ENCODE measurements at places on chromosomes 1 and 21.

- no peak for DNase-seq
Observed at GRCh38 chr1:204382714-204383083, 23.0 kb upstream of the PLEKHA6 start.

DNA sequence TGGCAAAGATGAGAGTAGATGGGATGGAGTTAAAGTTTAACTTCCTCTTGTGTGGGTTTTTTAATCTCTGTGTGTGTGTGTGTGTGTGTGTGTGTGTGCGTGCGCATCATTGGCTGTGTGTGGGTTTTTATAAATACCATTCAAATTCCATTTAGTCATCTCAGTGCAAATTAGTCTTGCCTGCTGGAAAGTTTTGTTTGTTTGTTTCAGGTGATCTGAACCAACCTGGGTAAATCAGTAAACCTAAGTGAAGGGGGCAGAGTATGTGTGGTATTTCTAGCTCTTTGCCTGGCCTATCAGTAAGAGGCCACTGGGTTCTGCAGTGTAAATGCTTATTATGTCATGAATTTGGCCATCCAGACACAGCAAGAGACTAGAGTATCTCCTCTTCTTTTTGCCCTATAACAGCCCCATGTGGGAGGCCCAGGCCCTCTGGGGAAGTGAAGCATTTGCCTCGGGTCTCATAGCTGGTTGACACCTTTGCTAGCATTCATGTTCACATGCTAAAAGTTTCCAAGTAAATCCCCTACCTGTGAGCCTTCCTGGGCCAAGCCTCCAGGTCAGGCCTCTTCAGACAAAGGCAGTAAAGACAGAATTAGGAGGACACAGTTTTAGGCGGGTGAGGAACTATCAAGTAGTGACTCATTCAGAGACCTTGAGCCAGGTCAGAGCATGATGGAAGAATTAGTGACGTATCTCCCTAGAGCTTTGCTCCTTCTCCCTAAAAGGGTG is 14.7 kb downstream of the INTS3 start:
- peak; percentile 26 for DNase-seq

DNA sequence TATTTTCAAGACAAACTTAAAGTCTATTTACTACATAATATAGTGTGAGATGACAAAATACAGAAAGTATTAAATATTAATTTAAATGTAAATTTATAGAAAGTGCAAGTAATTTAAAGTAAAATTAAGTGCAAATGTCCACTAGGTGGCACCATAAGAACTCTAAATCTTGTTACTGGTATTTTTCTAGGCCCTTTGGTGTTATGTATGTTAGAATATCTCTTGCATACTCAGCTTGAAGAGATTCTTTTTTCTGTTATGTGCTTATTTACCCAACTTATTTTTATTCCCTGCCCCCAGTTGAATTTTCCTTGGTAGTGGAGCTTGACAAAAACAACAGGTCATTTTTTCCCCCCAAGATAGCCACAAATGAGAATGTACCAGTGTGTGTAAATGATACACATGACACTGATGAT is 71.5 kb downstream of the RPS6KC1 start:
- peak; percentile 60 for DNase-seq

- peak; percentile 71 for DNase-seq
Observed at GRCh38 chr1:206658264-206658980, 23.1 kb downstream of the DYRK3 start.

DNA sequence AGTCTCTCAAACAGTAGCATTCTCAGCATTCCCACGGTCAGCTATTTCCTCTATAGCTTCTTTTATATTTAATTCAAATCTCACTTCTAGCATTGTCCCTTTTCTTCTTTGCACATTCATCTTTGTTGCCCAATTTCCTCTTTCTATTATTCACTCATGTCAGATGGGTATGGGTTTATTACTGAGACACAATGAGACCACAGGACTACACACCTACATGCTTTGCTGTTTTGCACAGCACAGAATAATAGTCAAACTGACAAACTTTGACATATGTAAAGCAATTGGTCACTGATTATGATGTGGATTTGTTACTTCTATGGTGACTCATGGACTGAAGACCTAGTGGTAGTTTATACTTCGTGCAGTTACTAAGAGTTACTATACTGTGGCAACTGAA is 5.8 kb upstream of the CD1C start:
- DNase-seq, result peak; percentile 77

DNA sequence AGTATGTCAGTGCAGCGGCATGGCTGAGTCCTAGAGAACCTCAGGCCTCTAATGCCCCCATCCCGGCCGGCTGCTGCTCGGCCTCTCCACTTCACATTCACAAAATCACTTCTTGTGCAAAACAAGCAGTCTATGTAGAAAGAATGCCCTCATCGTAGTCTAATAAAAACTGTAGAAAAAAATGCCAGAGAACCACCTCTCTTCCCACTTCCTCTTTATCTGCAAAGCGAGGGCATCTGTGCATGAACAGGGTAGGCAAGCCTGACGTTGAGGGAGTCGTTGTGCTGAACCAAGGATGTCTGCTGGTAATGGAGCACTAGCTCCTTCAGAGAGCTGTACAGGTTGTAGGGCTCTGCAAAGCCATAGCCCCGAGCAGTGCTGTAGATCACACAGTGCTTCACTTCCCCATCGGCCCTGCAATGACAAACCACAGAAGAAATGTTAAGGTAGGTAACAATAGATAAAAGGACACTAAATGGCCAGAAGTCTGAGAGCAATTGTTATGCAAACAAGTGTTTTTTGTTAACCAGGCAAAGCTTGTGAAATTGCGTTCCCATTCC is 88.9 kb downstream of the PIK3R3 start:
- DNase-seq, result peak; percentile 97

DNA sequence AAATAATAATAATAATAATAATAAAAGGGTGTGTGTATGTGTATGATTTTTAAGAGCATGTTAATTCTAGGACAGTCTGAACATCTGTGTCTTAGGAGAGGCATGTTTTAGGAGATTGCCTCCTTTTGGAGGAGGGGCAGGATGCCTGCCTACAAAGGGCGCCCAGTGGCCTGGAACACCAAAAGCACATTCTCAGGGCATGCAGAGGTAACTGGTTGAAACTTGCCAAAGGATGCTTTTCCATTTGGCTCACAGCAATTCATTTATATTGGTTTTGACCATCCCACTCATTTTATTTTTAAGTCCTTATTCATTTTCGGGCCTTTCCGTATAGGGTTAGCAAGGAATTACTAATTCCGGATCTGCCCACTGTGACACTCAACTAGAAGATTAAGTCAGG is 21.1 kb upstream of the LAMC2 start:
- no peak for DNase-seq

DNA sequence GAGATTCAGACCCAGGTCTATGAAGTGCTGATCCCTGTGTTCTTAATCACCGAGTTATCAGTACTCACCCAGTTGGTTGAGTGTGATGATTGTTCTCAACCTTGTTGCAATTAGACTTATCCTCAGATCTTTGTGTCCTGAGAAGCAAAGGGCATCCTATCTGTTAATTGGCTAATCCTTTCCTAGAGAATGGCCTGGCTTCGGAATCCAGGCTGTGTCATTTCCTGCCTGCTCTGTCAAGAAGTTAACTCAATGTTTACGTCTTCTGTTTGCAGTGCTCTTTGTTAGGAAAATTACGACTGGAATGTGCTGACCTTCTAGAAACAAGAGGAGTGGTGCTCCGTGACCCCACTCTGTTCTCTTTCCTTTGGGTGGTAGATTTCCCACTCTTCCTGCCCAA is 14.7 kb downstream of the GAS5 start:
- DNase-seq, result no peak

GRCh38 chr1:6257541-6258069 is 3.3 kb downstream of the GPR153 start:
- DNase-seq, result no peak

DNA sequence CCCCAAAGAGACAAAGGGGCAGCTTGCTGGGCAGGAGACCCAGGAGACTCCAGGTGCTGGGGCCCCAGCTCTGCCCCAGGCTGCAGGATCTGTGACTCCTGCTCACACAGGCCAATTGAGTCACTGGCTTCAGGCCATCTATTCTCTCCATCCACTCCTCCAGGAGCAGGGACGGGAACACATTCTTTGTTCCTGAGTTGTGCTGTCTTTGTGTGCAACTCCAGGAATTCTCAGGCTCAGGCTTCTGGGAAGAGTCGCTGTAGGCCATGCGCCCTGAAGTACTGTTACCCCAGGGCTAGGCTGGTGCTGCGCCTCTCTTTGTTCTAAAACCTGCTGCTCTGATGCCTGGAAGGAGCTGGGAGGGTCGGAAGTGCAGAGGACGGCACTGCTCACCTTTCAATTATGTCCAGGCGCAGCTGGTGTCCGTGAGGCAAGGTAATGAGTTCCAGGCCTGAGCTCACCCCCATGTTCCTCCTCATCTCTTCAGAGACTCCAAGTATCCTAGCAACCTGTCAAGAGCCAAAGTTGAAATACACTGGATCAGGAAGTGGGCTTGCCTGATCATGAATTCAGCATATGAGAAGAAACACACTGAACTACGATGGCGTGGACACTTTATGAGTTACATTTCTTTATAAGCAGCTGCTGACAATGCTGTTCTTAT is 105.9 kb downstream of the BCAR3 start:
- no peak for DNase-seq

GRCh38 chr1:168008595-168008994 is 71.7 kb upstream of the MPC2 start:
- no peak for DNase-seq

GRCh38 chr1:193406901-193407300 is 220.5 kb upstream of the B3GALT2 start:
- peak; percentile 49 for DNase-seq

- DNase-seq, result no peak
Observed at GRCh38 chr1:214912127-214912526, 170.4 kb upstream of the KCNK2 start.

DNA sequence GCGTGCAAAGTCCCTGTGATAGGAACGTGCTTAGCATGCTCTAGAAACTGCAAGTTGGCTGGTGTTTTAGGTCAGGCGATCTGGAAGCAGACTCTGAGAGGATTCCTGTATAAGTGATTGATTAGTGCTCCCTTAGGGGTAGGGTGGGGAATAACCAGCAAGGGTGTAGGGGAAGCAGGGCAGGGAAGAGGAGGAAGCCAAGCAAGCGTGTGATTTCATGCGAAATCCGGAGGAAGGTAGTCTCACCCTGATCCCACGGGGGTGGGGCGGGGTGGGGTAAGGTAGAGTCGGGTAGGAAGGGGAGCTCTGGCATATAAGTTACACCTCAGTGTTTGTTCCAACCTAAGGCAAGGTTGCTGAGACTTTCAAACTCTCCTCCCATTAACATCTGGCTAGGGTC is 24.9 kb upstream of the CTPS1 start:
- no peak for DNase-seq

DNA sequence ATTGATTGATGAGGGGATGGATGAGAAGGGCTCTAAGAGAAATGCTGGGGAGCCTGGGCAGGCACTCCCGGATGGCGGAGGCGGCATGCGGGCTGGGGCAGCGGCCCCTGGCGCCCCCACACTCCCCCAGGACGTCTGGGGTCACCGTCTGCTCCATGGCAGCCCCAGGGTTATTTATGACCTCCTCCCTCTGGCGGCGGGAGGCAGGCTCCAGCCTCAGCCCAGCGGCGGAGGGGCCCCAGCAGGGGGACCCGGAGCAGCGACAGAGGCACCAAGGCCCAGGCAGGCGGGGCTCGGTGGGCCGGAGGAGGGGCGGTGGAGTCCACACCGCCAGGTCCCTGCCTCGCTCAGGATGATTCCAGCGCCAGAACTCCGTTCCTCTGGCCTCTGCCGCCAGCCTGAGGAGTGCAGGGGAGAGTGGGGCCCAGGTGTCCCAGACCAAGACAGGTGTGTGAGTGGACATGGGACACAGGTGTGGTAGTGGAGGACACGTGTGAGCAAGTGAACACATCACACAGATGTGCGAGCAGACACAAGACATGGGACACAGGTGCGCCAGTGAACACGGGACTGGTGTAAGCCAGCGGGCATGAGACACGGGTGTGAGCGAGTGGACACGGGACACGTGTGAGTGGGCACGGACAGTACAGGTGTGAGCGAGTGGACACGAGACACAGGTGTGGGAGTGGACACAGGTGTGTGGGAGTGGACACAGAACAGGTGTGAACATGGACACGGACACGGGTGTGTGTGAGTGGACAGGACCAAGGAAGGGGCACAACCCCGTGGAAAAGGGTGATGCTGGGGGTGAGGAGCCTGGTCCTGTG is 2.5 kb upstream of the SAMD11 start:
- peak; percentile 84 for DNase-seq

GRCh38 chr1:110011527-110012041 is 22.8 kb upstream of the STRIP1 start:
- peak; percentile 62 for DNase-seq

DNA sequence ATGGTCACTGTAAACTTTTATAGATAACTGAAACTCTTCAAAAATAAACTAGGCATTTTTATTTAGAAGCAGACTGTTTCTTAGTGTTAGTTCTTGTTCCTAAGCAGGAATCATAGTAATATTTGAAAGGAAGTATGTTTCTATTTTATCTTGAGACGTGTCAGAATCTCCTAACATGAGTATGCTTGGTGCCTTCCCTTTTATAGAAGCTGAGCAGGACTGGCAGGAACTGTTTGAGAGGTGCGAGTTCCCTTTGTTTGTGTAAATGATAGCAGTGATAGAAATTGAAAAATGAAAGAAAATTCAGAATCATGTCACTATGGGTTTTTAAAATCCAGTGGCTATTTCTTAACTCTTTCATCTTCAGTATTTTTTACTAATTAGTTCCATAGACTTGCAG is 56.9 kb downstream of the LRRC8D start:
- no peak for DNase-seq

GRCh38 chr1:76129731-76130130 is 55.2 kb downstream of the ST6GALNAC3 start:
- no peak for DNase-seq

DNA sequence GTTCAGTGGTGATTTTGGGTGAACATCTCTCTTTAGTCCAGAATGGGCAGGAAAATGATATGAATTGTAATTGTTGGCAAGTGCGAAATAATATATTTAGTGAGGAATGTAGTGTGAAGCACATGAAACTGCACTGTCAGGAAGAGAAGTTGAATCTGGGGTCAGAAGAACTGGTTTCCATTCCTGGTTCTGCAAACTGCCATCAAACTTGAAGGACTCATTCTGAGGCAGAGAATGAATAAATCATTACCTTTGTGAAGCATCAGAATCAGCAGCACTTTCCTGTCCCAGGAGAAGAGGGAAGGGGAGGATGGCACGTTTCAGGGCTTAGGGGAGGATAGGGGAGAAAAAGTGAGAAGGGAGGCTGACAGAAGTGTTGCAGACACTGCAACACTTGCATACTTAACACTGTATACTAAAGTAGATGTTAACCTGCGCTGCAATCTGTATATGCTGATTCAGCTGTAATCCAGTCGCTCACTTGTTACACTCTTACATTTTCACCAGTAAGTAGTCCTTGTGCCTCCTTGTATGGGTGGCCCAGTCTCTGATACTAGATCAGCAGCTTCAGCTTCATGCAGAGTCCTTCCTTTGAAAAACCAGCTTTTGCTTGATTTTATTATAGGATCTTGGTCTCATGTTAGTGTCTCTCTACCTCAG is 10.5 kb upstream of the RPTN start:
- no peak for DNase-seq
